ENCODE measurements at places on chromosomes 7 and 10.
A peak's percentile ranks its signal among the peaks of the same experiment; 100 is the strongest.

DNA sequence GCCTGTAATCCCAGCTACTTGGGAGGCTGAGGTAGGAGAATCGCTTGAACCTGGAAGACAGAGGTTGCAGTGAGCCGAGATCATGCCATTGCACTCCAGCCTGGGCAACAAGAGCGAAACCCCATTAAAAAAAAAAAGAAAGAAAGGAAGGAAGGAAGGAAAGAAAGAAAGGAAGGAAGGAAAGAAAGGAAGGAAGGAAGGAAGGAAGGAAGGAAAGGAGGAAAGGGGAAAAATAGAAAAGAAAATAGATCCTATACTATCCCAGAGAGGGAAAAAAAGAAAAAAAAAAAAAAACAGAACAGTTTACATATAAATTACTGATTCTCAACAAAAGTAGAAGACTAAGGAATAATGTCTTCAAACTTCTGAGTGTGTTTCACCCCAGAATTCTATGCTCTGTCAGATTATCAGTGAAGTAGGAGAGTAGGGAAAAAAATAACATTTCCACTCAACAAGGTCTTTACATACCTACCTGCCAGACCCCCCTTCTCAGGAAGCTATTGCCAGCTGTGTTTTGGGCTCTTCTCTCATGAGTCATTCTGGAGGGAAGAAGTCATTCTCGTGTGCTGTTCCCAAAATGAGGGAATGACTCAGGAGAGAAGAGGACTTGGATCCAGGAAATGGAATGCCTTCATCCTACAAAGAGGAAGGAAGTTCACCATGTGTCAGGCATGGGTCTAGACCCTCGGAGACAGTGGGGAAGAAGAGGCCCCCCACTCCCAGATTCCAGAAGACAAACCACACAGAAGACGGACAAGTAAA is 20.9 kb downstream of the RGS10 start:
- DNase-seq, result no peak

DNA sequence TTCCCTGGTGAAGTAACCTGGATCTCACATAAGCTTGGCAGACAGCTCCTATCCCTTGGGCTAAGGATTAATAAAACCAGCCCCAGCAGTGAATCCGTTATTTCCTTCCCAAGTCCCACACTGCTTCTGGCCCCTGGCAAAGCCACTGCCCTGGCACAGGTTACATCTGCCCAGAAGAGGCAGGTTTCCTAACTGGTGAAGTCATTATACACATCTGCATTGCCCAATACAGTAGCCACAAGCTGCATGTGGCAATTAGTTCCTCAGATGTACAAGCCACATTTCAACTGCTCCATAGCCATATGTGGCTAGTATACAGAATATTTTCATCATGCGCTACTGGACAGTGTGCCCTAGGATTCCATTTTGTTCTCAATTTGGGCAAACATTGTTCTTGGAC is 273.0 kb downstream of the GRM8 start:
- DNase-seq, result no peak

DNA sequence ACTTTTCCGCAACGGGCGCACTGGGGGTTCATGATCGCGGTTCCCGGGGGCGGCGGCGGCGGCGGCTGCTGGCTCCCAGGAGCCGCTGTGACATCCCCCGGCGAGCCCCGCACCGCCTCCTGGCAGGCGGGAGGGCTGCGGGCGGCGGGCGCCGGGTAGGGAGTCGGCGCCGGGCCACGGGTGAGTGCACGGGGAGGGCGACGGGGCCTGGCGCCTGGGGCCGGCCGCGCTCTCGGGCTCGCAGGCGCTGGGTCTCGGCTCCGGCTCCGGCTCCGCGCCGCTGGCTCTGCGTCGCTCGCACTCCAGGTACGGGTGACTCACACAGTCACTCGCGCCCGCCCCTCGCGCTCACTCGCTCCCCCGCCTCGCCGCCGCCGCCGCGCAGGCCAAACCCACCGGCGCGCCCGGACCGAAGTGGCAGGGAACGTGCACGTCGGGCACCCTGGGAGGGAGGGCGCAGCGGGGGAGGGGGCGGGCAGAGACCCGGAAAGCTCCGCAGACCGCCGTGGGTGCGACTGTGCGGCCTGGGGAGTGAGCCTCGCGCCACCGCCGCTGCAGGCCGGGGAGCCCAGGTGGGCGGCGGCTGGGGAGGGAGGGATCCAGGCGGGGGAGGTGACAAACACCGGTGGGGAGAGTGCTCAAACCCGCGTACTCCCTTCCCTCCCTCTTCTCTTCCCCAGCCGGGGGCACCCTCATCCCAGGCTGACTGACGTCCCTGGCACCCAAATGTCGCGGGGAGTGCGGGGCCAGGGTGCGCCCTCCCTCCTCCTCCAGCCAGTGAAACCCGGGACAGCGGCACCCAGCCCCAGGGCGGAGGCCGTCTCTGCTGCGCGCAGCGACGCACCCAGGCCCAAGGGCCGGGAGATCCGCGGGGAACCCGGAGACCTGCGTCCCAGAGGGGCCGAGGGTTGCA is 276.9 kb upstream of the NEBL start:
- DNase-seq, result peak; percentile 59

DNA sequence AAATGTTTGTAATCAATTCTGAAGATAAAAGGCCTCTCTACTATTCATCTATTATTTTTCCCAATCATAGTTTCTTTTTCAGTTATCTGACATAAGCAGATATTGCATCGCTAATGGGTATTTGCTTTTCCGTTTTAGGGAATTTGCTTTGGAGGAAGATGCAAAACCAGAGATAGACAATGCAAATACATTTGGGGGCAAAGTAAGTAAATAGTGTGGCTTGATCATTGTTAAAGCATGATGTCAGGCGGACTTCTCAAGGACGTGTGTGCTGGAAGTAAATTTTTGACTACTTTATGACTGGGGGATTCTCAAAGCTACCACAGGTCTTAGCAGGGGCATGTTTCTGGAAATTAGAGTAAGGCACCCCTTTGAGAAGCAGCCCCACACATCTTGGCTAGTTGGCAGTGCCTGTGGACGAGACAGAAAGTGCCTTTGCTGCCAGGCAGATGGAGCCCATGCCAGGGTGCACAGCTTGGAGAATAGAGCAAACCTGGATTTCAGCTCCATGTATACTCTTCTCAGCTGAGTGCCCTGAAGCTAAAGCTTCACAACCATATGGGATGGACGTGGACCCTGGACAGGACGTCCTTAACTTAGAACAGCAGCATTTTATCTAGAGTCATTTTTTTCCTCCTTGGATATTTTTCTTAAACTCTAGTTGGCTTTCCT is 68.6 kb downstream of the SRI start:
- DNase-seq, result peak; percentile 89

GRCh38 chr7:34453150-34453549 is 204.9 kb upstream of the NPSR1 start:
- DNase-seq, result no peak

GRCh38 chr10:113914956-113915355 is 60.5 kb downstream of the NHLRC2 start:
- DNase-seq, result no peak
